ENCODE measurements at places on chromosomes 1 and 21. TPM values are rescaled to one million over a fixed set of nuclear protein-coding genes. Genes with fewer than 3 reads are reported as not detected.

IL19 gene
- total RNA-seq, result not detected

LRP8 gene
- total RNA-seq, result 1.3 TPM

UTS2 gene
- not detected for total RNA-seq

POU3F1 gene
- total RNA-seq, result not detected

ANGPTL3 gene
- not detected for total RNA-seq

PCBP3 gene
- 1.3 TPM for total RNA-seq

GNAT2 gene
- not detected for total RNA-seq

KCNJ9 gene
- not detected for total RNA-seq

RSPH1 gene
- 2.3 TPM for total RNA-seq

FLG2 gene
- total RNA-seq, result not detected

SAMD11 gene
- total RNA-seq, result 2.1 TPM

OR2M3 gene
- not detected for total RNA-seq

OR2AJ1 gene
- total RNA-seq, result not detected

ELAPOR1 gene
- total RNA-seq, result 84.7 TPM

IL20 gene
- total RNA-seq, result not detected

RGS16 gene
- 2.6 TPM for total RNA-seq

U2AF1 gene
- 40.9 TPM for total RNA-seq

BRINP2 gene
- total RNA-seq, result not detected

RPE65 gene
- not detected for total RNA-seq

SEMA4A gene
- 2.6 TPM for total RNA-seq

HLX gene
- 1.6 TPM for total RNA-seq

FNDC10 gene
- total RNA-seq, result 2.3 TPM

DISP1 gene
- 6.2 TPM for total RNA-seq

CFHR1 gene
- total RNA-seq, result not detected

CFHR3 gene
- total RNA-seq, result not detected

ANGEL2 gene
- 36.8 TPM for total RNA-seq

EPHA10 gene
- 2.0 TPM for total RNA-seq

CELA2A gene
- total RNA-seq, result 4,384 TPM

TBX19 gene
- total RNA-seq, result 0.78 TPM

NR5A2 gene
- 202 TPM for total RNA-seq

XKR8 gene
- total RNA-seq, result 7.9 TPM

LHX8 gene
- total RNA-seq, result not detected

ITGB2 gene
- 23.3 TPM for total RNA-seq

DISC1 gene
- 7.0 TPM for total RNA-seq

REN gene
- not detected for total RNA-seq

SPSB1 gene
- 16.5 TPM for total RNA-seq

ZNF697 gene
- total RNA-seq, result 8.6 TPM

NOTCH2 gene
- 65.9 TPM for total RNA-seq

OLIG1 gene
- total RNA-seq, result not detected

HCN3 gene
- 2.9 TPM for total RNA-seq

TMEM125 gene
- total RNA-seq, result 45.8 TPM

FAM78B gene
- total RNA-seq, result 2.9 TPM

S100A11 gene
- 76.1 TPM for total RNA-seq

OR6N1 gene
- not detected for total RNA-seq

TNN gene
- not detected for total RNA-seq

RHEX gene
- 0.52 TPM for total RNA-seq

SELP gene
- total RNA-seq, result 1.6 TPM
